ENCODE measurements at places on chromosomes 1 and 21.

- no peak for DNase-seq
- no peak overlapping the region for H3K27ac ChIP-seq
- peaks cover 7% of the 10 kb centered on the region for H3K27me3 ChIP-seq
- H3K4me1 ChIP-seq, result peaks cover 43% of the 10 kb centered on the region
- peaks cover 23% of the 10 kb centered on the region for H3K36me3 ChIP-seq
Measured at GRCh38 chr1:167704715-167705114, 17.1 kb upstream of the MPZL1 start.

DNA sequence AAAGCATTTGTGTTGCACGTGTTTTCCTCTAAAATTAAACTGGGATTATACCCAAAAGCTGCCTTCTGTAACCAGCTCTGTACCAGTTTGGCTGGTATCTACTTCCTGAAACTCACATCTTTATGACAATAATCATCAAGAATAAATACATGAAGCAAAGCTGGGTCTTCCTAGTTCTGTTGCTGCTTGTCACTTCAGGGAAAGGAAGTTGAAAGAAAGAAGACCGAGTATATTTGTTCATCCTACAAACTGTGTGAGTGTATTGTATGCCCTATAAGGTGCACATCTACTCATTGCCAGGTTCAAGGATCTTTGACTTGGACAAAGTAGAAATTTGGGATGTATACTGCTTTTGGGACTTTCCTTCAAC lies 29.1 kb upstream of the IFNGR2 start:
- peaks cover 5% of the 10 kb centered on the region for H3K4me1 ChIP-seq
- H3K4me3 ChIP-seq, result no peak overlapping the region
- peaks cover 2% of the 10 kb centered on the region for H3K27me3 ChIP-seq
- peaks cover 8% of the 10 kb centered on the region for H3K36me3 ChIP-seq

- H3K27ac ChIP-seq, result no peak overlapping the region
- H3K36me3 ChIP-seq, result no peaks in the 10 kb centered on the region
- no peak overlapping the region for H3K4me3 ChIP-seq
Measured at GRCh38 chr1:234836776-234837357, 226.9 kb upstream of the IRF2BP2 start.

DNA sequence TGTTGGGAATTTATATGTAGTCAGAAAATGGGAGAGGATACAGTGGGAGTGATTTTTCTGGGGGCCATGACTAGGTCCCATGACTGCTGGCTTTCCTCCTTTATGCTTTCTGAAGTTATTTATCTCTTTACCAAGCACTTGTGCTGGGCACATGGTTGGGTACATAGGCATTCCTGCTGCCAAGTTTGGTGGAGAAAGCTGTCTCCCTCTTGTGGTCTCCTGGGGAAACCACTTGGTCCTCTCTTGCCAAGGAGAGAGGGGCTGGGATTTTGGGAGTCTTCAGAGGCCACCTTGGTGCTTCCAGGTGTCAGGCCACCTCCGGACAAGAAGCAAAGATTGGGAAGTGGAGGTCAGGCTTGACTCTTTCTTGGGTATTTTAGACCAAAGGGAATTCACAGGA lies 120.2 kb upstream of the KCNE2 start:
- H3K27ac ChIP-seq, result no peak overlapping the region
- H3K4me3 ChIP-seq, result no peak overlapping the region
- H3K27me3 ChIP-seq, result peaks cover 3% of the 10 kb centered on the region
- no peaks in the 10 kb centered on the region for H3K36me3 ChIP-seq

DNA sequence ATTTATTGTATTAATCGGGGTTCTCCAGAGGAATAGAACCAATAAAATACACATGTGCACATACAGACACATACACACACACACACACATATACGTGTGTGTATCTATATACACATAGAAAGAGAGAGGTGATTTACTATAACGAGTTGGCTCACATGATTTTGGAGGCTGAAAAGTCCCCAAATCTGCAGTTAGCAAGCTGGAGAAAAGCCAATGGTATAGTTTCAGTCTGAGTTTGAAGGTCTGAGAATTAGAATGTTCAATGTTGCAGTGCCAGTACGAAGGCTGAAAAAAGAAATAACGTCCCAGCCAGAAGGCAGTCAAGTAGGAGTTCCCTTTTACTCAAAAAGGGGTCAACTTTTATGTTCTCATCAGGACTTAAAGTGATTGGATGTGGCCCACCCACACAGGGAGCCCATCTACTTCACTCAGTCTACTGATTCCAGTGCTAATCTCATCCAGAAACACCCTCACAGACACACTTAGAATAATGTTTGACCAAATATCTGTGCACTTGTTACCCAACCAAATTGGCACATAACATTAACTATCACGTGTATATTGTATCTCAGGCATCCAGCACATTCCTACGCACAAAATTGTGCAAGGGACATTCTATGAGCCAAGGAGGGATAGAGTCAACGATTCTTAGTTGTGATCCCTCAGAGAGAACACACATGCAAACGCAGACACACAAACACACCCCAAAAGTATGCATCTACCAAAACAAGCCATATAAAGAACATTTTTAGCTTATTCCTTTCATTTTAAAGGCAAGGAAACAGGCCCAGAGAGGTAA lies 195.5 kb upstream of the DUSP10 start:
- no peaks in the 10 kb centered on the region for H3K27me3 ChIP-seq
- no peak for DNase-seq
- no peaks in the 10 kb centered on the region for H3K36me3 ChIP-seq
- no peak overlapping the region for H3K4me3 ChIP-seq

DNA sequence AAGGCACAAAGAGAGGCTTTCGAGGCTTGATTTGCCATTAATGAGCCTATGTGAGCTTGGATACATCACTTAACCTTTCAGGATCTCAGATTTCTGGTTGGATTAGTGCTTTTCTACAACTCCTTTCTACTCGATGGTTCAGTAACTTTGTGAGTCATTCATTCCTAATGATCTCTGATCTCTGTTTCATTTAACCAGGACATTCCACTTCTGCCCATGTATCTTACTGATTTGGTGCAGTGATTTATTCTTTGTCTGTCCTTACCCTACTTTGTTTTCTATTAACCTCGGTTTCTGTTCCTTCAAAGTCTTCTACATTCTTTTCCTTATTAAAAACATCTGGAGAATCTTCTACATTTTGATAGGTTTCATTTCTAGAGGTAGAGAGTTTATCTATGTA lies 94.6 kb upstream of the ZBTB18 start:
- peaks cover 6% of the 10 kb centered on the region for H3K4me1 ChIP-seq
- DNase-seq, result no peak
- H3K27ac ChIP-seq, result no peak overlapping the region
- no peak overlapping the region for H3K4me3 ChIP-seq
- peaks cover 2% of the 10 kb centered on the region for H3K27me3 ChIP-seq

DNA sequence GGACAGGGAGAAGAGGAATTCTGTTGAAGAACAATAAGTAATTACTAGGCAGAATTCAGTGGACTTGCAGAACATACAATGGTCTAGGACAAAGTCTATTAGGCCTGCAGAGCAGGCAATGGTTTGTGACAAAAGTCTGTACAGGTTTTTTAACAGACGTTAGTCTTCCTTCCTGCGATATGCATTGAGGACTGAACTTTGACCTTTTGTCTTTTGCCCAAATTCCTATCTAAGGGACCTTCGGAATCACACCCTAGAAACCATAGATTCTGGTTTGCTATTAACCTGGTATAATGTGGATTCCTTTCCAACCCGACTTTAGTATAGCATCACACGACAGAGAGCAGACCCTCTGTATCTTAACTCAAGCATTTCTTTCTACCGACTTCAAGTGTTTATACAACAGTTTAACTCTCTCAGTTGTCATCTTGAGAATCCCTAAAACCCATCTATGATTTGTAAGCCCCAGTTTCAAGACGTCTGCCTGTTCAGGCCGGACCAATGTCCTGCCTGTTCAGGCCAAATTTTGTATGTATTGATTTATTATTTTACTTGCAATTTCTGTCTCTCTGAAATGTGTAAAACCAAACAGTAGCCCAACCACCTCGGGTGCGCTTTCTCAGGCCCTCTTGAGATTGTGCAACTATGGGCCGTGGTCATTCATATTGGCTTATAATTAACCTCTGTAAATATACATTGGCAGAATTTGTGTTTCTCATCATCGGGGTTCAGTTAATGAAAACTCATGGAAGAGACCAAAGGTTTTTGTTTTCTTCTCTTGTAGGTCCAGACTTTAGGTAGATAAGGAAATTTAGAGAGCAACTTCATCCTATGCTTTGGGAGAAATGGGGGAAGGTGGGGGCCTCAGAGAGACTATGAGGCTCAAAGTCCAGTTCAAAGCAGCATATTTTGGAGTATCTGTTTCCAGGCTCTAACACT lies 76.9 kb upstream of the TNFSF18 start:
- no peaks in the 10 kb centered on the region for H3K27me3 ChIP-seq
- H3K4me3 ChIP-seq, result no peak overlapping the region
- H3K27ac ChIP-seq, result no peak overlapping the region
- no peaks in the 10 kb centered on the region for H3K36me3 ChIP-seq
- no peak for DNase-seq
- peaks cover 11% of the 10 kb centered on the region for H3K4me1 ChIP-seq

DNA sequence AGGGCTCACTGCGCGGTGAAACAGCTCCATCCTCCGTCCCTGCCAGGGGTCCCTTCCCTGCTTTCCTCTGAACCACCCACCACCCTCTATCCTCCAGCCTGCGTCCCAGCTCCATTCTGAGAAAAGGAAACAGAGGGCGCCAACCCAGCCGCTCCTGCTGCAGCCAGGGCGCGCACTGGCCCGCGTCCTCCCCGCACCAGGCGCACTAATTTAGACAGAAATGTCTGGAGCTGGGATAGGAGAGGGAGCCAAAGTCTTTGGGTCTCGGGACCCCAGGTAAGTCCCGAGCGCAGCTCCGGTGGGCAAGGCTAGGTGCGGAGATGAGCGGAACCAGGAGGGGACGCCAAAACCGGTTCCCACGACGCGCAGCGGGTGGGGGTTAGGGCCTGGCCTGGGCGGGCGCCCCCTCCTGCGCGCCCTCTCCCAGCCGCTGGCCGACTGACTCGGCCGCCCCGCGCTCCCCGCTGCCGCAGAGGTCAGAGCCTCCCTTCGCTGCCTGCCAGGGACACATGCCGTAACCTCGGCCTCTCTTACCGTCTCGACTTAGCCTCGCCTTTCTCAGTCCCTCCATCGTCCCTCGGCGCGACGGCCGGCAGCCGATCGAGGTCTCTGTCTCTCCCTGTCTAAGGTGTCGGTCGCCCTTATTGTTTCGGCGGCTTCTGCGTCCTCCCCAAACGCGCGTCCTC lies 2.0 kb downstream of the CAMK2N1 start:
- no peak overlapping the region for H3K27ac ChIP-seq
- peaks cover 12% of the 10 kb centered on the region for H3K4me1 ChIP-seq
- H3K27me3 ChIP-seq, result peaks cover 28% of the 10 kb centered on the region
- peak overlapping the region; percentile 83 for H3K4me3 ChIP-seq
- H3K36me3 ChIP-seq, result no peaks in the 10 kb centered on the region
- peak; percentile 24 for DNase-seq

GRCh38 chr1:230414102-230414501 lies 12.0 kb downstream of the PGBD5 start:
- H3K27ac ChIP-seq, result no peak overlapping the region
- no peaks in the 10 kb centered on the region for H3K27me3 ChIP-seq
- H3K4me1 ChIP-seq, result peaks cover 15% of the 10 kb centered on the region
- H3K4me3 ChIP-seq, result no peak overlapping the region
- DNase-seq, result no peak

GRCh38 chr1:54248966-54249365 lies 49.0 kb downstream of the MRPL37 start:
- H3K4me1 ChIP-seq, result peaks cover 11% of the 10 kb centered on the region
- peaks cover 17% of the 10 kb centered on the region for H3K36me3 ChIP-seq
- H3K27ac ChIP-seq, result peak overlapping the region; percentile 28
- no peak for DNase-seq
- peaks cover 6% of the 10 kb centered on the region for H3K27me3 ChIP-seq

DNA sequence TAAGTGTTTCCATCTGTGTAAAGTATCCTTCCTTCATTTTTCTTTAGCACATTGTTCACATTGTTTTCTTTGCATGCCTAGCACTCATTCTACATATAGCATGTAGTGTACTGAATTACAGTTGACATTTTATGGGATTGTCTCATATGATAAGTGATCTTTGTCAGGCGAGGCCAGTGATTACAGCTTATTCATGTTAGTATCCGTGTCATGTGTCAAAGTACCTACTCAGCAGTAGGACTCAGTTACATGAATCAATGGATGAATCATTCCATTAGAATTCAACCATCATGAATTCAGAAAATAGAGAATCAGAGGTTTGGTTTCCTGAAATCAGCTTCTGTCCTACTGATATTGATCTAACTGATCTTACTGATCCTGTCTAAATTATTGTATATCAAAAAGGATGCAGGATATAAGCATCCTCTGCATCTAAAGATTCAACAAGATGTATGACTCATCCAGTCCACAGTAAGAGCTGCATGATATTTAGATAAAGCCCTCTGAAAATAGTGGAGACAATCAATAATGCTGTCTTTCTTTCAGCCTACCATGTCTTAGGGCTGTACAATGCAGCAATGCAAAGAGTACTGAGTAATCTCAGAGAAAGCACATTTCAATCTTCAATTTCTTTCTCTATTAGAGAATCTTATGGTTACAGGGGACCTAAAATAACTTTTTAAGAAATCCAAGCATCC lies 20.7 kb upstream of the HRNR start:
- H3K27me3 ChIP-seq, result peaks cover 1% of the 10 kb centered on the region
- H3K4me3 ChIP-seq, result no peak overlapping the region
- H3K4me1 ChIP-seq, result no peaks in the 10 kb centered on the region
- no peaks in the 10 kb centered on the region for H3K36me3 ChIP-seq

- H3K27me3 ChIP-seq, result peaks cover 13% of the 10 kb centered on the region
- H3K27ac ChIP-seq, result peak overlapping the region; percentile 98
- H3K4me3 ChIP-seq, result peak overlapping the region; percentile 99
- no peak for DNase-seq
- peaks cover 13% of the 10 kb centered on the region for H3K36me3 ChIP-seq
Measured at GRCh38 chr1:235325854-235326253, 2.1 kb downstream of the ARID4B start.

- H3K27ac ChIP-seq, result no peak overlapping the region
- no peak for DNase-seq
- H3K4me3 ChIP-seq, result no peak overlapping the region
Measured at GRCh38 chr1:119266386-119266785, 102.2 kb upstream of the HAO2 start.

DNA sequence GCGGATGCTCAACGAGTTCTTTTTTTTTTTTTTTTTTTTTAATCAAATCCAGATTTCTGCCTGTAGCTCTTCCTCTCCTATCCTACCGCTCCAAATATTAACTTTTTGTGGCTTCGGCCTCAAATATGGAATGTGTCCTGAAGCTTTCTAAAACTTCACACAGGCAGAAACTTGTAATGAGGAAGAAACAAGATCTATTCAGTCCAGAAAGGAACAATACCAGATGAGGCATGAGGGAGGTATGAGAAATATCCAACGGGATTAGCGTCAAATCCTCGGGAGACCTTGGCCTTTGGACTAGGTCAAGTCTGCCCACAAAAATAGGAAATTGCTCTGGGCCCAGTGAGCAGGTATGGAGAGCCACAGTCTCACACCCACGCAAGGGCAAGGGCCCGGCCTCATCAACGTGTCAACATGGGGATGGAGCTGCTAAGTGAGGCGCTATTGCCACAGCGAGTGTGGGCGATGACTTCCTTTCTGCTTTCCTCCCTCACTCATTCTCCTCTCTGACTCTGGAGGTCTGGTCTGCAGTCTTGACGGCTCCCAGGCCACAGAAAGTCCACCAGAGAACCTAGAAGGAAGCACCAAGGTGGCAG lies 66.6 kb downstream of the BCAR3 start:
- no peak for DNase-seq
- peaks cover 2% of the 10 kb centered on the region for H3K27me3 ChIP-seq

GRCh38 chr1:94120570-94120901 lies 412 bp downstream of the ABCA4 start:
- peaks cover 14% of the 10 kb centered on the region for H3K27me3 ChIP-seq
- DNase-seq, result no peak
- H3K36me3 ChIP-seq, result no peaks in the 10 kb centered on the region
- no peak overlapping the region for H3K27ac ChIP-seq
- peaks cover 37% of the 10 kb centered on the region for H3K4me1 ChIP-seq
- H3K4me3 ChIP-seq, result no peak overlapping the region

- peaks cover 17% of the 10 kb centered on the region for H3K4me1 ChIP-seq
- no peak overlapping the region for H3K27ac ChIP-seq
- DNase-seq, result no peak
- no peak overlapping the region for H3K4me3 ChIP-seq
Measured at GRCh38 chr1:1020415-1021009, 592 bp downstream of the AGRN start.

All from endothelial cell (in vitro differentiated cells).